ENCODE measurements at places on chromosomes 7 and 10.

GRCh38 chr10:35552650-35553342, 52.3 kb upstream of the GJD4 start:
- DNase-seq = no peak

DNA sequence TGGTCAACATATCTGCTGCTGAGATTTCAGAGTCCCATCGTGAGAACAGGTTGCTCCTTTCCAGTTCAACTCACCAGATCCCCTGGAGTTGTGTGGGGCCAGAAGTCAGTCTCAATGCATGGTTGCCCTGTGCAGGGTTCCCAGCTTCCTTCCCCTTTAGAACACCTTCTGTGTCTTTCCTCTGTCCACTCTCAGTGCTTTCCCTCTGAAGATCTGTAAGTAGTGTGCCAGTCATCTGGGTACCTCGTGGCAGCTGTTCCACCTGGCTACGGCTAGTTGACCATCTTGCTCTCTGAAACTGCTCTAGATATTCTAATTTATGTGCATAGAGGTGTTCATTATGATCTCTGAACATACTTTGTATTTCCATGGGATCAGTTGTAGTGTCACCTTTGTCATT, 36.1 kb upstream of the PRSS37 start:
- DNase-seq = no peak

GRCh38 chr10:120138689-120139088, 246.2 kb downstream of the SEC23IP start:
- DNase-seq = no peak

- DNase-seq = no peak
These were observed 21.3 kb downstream of the NYAP1 start for GRCh38 chr7:100504887-100505611.

DNA sequence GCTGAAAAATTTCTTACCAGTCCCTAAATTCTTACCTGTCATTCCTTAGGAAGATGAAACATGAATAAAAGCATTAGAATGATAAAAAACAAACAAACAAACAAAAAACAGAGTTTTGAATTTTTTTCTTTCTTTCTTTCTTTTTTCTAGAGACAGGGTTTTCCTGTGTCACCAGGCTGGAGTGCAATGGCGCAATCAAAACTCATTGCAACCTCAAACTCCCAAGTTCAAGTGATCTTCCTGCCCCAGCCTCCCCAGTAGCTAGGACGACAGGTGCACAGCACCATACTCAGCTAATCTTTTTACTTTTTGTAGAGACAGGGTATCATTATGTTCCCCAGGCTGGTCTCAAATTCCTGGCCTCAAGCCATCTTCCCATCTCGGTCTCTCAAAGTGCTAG, 26.5 kb downstream of the NT5C2 start:
- DNase-seq = no peak

GRCh38 chr7:81415181-81415580, 354.7 kb downstream of the HGF start:
- no peak for DNase-seq

DNA sequence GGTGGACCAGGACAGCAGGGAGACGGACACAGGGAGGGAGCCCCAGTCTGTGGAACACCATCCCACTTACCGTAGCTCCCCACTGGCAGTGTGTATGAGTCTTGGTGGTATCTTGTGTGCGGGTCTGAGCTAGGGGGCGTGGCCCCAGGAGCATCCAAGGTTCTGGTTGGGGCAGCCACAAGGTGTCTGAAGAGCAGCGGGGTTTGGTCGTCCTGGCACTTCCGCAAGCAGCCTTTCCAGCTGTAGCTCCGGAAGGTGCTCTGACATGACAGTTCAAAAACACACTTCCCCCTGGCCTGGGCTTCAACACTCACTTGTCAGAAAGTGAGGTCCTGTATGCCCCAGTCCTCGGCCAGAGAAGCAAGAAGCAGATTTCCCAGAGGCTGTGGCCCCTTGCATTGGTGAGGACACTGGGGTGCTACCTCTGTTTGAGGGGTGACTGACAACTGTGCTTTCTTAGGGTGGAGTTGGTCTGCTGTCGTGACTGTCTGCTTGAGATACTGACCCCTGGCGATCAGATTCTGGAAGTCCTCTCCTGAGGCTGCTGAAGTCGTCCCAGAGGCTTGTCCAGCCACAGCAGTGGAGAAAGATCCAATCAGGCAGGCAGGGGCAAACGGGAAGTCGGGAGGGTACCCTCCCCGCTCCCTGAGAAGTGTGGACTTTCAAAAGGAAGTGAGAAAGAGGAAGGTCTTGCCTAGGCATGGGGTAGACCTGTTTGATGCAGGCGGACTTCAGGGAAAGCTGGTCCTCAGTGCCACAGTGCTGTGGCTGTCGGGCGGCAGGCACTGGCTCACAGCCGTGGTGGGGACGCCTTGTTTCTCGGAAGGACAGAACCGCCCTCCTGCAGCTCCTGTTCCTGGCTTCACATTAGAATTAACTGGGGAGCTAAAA, 51.4 kb upstream of the PFKFB3 start:
- DNase-seq = no peak

- DNase-seq = no peak
These were observed 49.6 kb downstream of the GCC1 start for GRCh38 chr7:127535546-127536393.

DNA sequence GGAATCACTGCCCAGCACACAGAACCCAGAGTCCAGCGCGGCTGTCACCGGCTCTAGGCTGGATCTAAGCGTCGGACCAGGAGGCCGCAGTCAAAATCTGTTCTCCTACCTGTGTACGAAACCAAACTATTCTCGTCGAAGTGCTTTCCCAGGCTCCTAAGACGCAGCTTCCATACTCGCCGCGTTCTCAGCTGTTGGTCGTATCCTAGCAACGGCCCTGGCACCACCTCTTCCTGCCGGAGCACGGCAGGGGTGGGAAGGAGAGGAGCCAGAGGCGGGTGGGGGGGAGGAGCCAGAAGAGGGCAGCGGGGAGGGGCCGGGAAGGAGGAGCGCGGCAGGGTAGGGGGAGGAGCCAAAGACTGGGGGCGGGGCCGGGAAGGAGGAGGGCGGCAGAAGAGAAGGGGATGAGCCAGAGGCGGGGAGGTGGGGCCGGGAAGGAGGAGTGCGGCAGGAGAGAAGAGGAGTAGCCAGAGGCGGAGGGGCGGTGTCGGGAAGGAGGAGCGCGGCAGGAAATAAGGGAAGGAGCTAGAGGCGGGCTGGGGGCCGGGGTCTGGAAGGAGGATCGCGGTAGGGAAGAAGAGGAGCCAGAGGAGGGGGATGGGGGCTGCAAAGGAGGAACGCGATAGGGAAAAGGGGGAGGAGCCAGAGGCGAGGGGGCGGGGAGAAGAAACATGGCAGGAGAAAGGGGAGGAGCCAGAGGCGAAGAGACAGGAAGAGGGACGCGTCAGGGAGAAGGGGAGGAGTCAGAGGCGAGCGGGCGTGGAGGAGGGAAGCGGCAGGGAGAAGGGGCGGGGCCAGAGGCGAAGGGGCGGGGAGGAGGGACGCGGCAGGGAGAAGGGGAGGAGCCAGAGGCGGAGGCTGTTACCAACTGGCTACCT, at the start of gene IQUB:
Gene IQUB, minus strand, starts transcription at position 213 of the 878 bp plus-strand sequence. CDS start 22,255 bp downstream, outside the sequence.
- DNase-seq = peak; percentile 100

- peak; percentile 82 for DNase-seq
These were observed 39.6 kb upstream of the HSPB1 start for GRCh38 chr7:76262683-76263402.

Data from NCI-H1417 (cell line).